Osteoblast (primary cell): ENCODE measurements at places on chromosomes 7 and 10. TPM values are rescaled to one million over a fixed set of nuclear protein-coding genes. Genes with fewer than 3 reads are reported as not detected.

Gene SUGCT
- 21.7 and 25.9 TPM in 2 replicates for total RNA-seq

Gene MMRN2
- 1.1 and 3.5 TPM in 2 replicates for total RNA-seq

DNA sequence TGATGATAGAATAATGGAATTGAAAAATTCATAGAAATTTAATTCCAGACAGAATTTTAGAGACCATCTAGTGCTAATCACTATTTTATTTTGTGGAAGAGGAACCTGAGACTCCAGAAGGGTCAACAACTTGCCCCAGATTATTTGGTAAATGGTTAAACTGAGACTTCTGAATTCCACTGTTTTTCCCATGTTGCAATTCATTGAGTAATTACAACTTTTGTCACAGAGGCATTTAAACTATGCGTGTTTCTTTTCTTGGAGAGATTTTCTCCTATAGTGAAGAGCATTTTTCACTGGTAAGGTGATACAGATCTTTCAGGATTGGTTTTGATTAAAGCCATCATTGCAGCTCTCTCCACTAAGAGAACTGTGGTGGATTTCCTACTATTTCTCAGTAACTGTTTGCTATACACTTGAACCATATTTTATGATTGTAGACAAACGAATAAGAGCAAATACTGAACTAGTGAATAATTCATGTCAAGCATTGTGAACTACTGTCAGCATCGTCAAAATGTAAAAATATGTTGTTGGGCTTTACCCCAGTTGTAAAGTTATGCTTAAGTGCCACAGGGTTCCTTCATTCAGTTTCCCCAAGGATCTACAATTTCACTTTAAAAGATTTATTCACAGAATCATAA is 26.5 kb downstream of the LRGUK start:
- DNase-seq: no peak
- H3K4me1 ChIP-seq: peaks cover 6% of the 10 kb centered on the region
- no peaks in the 10 kb centered on the region for H3K36me3 ChIP-seq
- H3K27me3 ChIP-seq: no peaks in the 10 kb centered on the region

- DNase-seq: peak; percentile 94
- H3K27me3 ChIP-seq: no peaks in the 10 kb centered on the region
- no peaks in the 10 kb centered on the region for H3K36me3 ChIP-seq
- H3K27ac ChIP-seq: no peak overlapping the region
- H3K4me3 ChIP-seq: no peak overlapping the region
Observed at GRCh38 chr10:86684331-86685097, 16.2 kb downstream of the LDB3 start.

GRCh38 chr10:1184541-1185430 is 128.6 kb downstream of the WDR37 start:
- H3K36me3 ChIP-seq: no peaks in the 10 kb centered on the region
- no peak for DNase-seq
- no peak overlapping the region for H3K27ac ChIP-seq
- H3K4me1 ChIP-seq: no peaks in the 10 kb centered on the region
